ENCODE measurements at places on chromosomes 11 and 22. TPM values are rescaled to one million over a fixed set of nuclear protein-coding genes. Genes with fewer than 3 reads are reported as not detected.
A peak's percentile ranks its signal among the peaks of the same experiment; 100 is the strongest.

DNA sequence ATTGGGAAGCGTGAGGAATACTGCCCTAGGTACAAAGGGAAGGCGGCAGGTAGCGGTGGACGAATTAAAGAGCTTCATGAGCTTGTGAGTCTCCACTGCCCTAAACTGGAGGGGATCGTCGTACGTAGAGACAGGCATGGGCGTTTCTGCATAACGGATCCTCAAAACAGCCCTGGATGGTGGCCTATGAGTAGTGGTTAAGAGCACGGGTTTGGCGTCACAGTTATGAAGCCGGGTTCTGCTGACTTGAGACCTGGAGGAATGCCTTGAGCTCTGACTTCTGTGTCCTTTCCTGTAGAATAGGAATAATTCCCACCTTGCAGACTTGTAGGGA is 335 bp downstream of the TMEM138 start:
- peaks cover 3% of the 10 kb centered on the region for H3K36me3 ChIP-seq
- DNase-seq = no peak
- peak overlapping the region; percentile 93 for H3K27ac ChIP-seq
- peak overlapping the region; percentile 72 for H3K4me3 ChIP-seq

Gene ADORA2A
- total RNA-seq = 4.0 TPM

Gene DRG1
- 87.6 TPM for total RNA-seq

DNA sequence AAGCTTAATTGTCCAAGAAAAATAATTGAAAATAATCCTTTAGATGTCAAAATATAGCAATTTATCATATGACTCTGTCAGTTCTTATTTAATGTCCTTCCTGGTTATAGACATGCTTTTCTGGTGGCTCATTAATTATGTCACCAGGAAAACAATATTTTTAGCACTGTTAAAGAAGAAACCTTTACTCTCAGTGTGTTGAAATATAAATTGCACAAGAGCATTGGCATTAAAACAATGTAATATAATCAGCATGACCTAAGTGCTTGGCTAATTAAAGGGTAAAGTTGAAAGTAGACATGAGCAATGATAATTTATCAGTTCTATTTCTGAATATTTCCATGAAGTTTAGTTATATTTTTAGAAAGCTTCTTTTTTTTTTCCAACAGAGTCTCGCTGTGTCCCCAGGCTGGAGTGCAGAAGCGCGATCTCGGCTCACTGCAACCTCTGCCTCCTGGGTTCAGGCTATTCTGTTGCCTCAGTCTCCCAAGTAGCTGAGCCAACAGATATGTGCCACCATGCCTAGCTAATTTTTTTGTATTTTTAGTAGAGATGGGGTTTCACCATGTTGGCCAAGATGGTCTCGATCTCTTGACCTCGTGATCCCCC is 232.3 kb downstream of the JRKL start:
- no peaks in the 10 kb centered on the region for H3K27me3 ChIP-seq
- H3K27ac ChIP-seq = no peak overlapping the region
- no peak overlapping the region for H3K4me3 ChIP-seq
- DNase-seq = no peak
- H3K36me3 ChIP-seq = no peaks in the 10 kb centered on the region
- H3K4me1 ChIP-seq = peaks cover 4% of the 10 kb centered on the region

DNA sequence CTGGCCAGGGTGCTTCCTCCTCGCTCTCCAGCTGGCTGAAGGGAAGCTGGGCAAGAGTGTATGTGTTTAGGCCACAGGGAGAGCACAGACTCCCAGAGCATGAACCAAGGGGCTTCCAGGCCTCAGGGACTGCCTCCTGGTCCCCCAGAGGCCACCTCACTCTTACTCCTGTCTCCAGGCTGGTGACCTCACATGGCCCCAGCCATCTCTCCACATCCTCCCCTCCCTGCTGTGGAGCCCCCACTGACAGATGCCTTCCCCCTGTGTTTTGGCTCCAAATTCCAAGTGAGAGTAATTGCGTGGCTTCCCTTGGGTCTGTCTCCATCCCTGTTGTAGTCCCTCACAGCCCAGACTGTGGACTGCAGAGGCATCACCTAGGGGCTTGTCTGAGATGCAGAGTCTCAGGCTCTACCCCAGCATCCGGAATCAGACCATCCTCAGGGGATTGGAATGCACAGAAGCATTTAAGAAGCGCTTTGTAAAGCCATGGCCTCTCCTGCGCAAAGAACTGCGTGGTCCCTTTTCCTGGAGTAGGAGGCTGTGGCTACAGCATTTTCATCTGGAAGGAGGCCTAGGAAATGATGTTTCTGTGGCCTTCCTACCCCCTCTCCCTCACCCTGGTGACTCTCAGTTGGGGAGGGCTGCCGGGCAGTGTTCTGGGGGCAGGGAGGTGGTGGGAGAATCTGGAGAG is 91.1 kb downstream of the ATXN10 start:
- DNase-seq = no peak
- no peak overlapping the region for H3K4me3 ChIP-seq
- peaks cover 2% of the 10 kb centered on the region for H3K36me3 ChIP-seq
- H3K27me3 ChIP-seq = no peaks in the 10 kb centered on the region

Gene SMTNL1
- 0.18 TPM for total RNA-seq

GRCh38 chr11:60161107-60161506 is 21.8 kb downstream of the MS4A6A start:
- no peak overlapping the region for H3K27ac ChIP-seq
- H3K36me3 ChIP-seq = no peaks in the 10 kb centered on the region
- H3K4me3 ChIP-seq = no peak overlapping the region
- no peaks in the 10 kb centered on the region for H3K4me1 ChIP-seq
- H3K27me3 ChIP-seq = no peaks in the 10 kb centered on the region

GRCh38 chr22:49521787-49522224 is 305.9 kb downstream of the BRD1 start:
- H3K36me3 ChIP-seq = no peaks in the 10 kb centered on the region
- no peaks in the 10 kb centered on the region for H3K4me1 ChIP-seq
- H3K4me3 ChIP-seq = no peak overlapping the region
- no peaks in the 10 kb centered on the region for H3K27me3 ChIP-seq

DNA sequence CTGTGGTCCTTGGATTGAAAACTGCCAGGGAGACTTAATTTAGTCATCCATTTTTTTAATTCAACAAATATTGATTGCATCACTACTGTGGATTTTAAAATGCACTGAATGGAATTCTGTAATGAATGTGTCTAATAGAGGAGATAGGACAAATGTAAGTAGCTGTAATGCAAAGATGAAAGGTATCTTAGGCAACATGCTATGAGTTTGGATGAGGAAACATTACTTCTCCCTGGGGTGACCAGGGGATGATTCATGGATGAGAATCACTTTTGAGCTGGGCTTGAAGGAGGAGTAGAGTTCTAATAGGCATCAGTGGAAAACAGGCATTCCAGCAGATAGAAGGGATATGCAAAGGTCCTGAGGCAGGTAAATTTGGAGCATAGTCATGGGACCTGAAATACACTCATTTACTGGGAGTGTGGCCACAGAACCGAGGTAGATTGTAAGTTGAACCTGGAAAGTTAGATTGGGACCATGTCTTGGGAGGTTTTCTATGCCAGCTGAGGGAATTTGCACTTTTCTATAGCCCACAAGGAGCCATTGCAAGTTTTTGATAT is 43.4 kb downstream of the PKNOX2 start:
- DNase-seq = no peak
- H3K27me3 ChIP-seq = peaks cover 2% of the 10 kb centered on the region
- no peaks in the 10 kb centered on the region for H3K36me3 ChIP-seq
- H3K27ac ChIP-seq = no peak overlapping the region
- no peaks in the 10 kb centered on the region for H3K4me1 ChIP-seq

Gene VSTM5
- total RNA-seq = 1.5 TPM

GRCh38 chr11:74012074-74012809 is 3.4 kb upstream of the UCP3 start:
- H3K27me3 ChIP-seq = no peaks in the 10 kb centered on the region
- no peak overlapping the region for H3K4me3 ChIP-seq
- H3K36me3 ChIP-seq = no peaks in the 10 kb centered on the region
- no peak overlapping the region for H3K27ac ChIP-seq
- H3K4me1 ChIP-seq = no peaks in the 10 kb centered on the region
